Memory B cell (primary cell): ENCODE measurements at places on chromosomes 16 and 17.

DNA sequence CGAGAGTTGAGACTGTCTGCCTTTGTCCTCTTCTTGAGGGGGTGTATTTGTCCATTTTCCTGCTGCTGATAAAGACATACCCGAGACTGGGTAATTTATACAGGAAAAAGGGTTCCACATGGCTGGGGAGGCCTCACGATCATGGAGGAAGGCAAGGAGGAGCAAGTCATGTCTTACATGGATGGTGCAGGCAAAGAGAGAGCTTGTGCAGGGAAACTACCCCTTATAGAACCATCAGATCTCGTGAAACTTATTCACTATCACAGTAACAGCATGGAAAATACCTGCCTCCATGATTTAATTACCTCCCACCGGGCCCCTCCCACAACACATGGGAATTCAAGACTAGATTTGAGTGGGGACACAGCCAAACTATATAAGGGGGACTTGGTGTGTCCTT is 338.2 kb upstream of the TNRC6C start:
- DNase-seq: no peak

DNA sequence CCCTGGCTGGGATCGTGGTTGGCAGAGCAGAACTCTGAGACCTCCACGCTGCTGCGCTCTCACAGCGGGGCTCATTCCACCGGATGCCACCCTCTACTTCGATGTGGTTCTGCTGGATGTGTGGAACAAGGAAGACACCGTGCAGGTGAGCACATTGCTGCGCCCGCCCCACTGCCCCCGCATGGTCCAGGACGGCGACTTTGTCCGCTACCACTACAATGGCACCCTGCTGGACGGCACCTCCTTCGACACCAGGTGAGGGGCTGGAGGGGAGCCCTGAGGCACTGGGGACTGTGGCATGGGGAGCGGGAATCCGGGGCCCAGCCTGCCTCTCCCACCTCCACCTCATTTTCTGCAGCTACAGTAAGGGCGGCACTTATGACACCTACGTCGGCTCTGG is 5.2 kb downstream of the FKBP10 start:
- DNase-seq: no peak

DNA sequence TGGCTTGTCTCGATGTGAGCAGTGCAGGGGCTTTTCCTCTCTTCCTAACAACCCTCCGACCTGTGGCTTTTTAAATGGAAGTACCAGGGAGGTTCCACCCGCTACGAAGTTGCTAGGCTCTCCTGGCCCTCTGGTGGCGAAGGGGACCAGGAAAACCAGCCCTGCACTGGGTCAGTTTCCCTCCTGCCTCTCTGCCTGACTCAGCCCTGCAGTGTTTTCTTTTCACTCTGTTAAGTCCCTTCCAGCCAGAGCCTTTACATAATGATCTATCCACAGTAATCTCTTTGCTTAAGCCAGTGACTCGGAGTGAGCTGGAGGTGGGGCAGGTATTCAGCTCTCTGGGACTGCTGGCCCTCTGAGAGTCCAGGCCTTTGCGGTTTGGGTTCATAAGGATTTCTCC is 331.3 kb upstream of the EEF2KMT start:
- no peak for DNase-seq

GRCh38 chr17:58380207-58381123 is 28.5 kb upstream of the SUPT4H1 start:
- no peak for DNase-seq

GRCh38 chr16:54673313-54673712 is 257.4 kb upstream of the IRX5 start:
- DNase-seq: no peak

DNA sequence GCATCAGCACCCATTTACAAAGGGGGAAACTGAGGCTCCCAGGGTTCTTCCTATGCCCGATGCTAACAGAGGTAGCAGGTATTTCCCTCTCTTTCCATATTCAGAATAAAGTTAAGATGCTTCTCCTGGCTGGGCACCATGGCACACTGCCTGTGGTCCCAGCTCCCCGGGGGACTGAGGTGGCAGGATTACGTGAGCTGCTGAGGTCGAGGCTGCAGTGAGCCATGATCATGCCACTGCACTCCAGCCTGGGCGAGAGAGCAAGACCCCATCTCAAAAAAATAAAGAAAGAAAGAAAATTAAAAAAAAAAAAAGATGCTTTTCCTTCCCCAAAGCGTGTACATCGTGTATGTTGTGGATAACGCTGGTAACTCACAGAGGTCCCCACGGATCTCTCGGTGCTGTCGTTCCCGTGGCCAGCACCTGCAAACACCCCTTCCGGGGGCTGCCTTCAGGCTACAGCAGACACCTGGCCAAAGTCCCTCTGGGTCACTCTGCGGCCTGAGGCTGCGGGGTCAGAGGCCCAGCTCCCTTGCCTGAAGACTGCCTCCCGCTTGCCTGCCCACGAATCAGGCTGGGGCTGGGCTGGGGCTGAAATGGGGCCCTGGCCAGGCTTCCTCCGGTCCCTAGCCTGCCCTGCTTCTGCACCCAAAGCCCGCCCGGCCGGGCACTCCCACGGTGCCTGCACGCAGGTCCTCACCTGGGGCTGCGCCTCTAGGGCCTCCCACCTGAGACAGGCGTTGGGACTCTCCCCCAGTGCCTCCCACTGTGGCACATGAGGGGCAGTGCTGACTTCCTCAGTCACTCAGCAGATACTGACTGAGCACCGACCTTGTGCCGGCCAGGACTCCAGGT is 63.1 kb downstream of the ZDHHC7 start:
- no peak for DNase-seq

DNA sequence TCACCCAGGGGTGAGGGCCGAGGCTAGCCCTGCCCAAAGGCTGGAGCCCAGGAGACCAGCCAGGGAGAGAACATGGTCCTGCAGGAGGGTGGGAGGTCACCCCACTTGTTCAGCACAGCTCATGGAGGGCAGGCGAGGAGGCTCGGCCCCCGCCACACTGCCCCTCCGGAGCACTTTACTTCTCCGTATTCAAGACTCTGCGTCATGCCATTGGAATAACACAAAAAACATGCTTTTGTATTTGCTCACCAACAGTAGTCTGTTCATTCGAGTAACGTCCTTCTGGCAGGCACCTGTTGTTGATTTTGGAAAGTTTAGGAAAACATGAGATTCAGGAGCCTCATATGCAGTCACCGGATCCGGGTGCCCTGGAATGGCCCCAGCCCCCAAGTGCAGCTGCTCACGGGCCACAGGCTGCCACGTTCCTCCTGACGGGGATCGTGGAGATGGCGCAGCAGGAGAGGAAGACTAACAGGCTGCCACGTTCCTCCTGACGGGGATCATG is 81.1 kb upstream of the DNAH17 start:
- DNase-seq: no peak

DNA sequence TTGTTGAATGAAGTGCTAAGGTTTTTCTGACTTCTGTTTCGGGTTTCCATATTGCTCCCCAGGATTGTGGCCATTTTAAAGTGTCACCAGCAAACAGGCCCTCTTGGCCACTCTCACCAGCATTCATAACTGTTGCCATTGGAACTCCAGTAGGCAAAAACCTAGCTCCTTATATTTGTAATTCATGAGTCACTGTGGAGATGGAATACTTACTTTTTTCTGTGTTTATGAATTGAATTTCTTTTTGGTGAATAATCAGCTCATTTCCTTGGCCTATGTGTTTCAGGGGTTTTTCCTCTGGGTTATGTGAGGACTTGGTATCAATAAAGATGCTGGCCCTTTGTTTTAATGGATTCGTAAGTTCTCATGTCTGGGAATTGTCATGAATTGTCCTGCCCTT is 255.1 kb downstream of the SNX29 start:
- no peak for DNase-seq
